ENCODE measurements at places on chromosomes 6 and 20. TPM values are rescaled to one million over a fixed set of nuclear protein-coding genes. Genes with fewer than 3 reads are reported as not detected.

SEMG2 gene
- 0.06 TPM for total RNA-seq

HLA-DRA gene
- 136 TPM for total RNA-seq

SLC22A7 gene
- 0.18 TPM for total RNA-seq

HTR1E gene
- total RNA-seq, result 0.93 TPM

ZC3H12D gene
- total RNA-seq, result 1.3 TPM

MACROD2 gene
- total RNA-seq, result 19.9 TPM

BHLHE23 gene
- not detected for total RNA-seq

RBM24 gene
- 48.2 TPM for total RNA-seq

LTB gene
- 3.1 TPM for total RNA-seq

ELOVL4 gene
- 2.3 TPM for total RNA-seq

TUBB2B gene
- total RNA-seq, result 126 TPM

GATA5 gene
- 11.7 TPM for total RNA-seq

SS18L1 gene
- total RNA-seq, result 27.2 TPM

WFDC2 gene
- 77.5 TPM for total RNA-seq

PPP1R3G gene
- 5.0 TPM for total RNA-seq

TTK gene
- 8.5 TPM for total RNA-seq

GJA1 gene
- total RNA-seq, result 45.8 TPM

LHFPL5 gene
- not detected for total RNA-seq

HFE gene
- total RNA-seq, result 9.3 TPM

TRIM10 gene
- total RNA-seq, result 2.7 TPM

RAB44 gene
- 1.5 TPM for total RNA-seq

CTAGE9 gene
- total RNA-seq, result not detected

TFAP2D gene
- not detected for total RNA-seq

LY6G6F gene
- total RNA-seq, result not detected

BNIP5 gene
- 0.58 TPM for total RNA-seq

All from metanephros (tissue), 2 donors.